Foreskin keratinocyte (primary cell): ENCODE measurements at places on chromosomes 1 and 21.

DNA sequence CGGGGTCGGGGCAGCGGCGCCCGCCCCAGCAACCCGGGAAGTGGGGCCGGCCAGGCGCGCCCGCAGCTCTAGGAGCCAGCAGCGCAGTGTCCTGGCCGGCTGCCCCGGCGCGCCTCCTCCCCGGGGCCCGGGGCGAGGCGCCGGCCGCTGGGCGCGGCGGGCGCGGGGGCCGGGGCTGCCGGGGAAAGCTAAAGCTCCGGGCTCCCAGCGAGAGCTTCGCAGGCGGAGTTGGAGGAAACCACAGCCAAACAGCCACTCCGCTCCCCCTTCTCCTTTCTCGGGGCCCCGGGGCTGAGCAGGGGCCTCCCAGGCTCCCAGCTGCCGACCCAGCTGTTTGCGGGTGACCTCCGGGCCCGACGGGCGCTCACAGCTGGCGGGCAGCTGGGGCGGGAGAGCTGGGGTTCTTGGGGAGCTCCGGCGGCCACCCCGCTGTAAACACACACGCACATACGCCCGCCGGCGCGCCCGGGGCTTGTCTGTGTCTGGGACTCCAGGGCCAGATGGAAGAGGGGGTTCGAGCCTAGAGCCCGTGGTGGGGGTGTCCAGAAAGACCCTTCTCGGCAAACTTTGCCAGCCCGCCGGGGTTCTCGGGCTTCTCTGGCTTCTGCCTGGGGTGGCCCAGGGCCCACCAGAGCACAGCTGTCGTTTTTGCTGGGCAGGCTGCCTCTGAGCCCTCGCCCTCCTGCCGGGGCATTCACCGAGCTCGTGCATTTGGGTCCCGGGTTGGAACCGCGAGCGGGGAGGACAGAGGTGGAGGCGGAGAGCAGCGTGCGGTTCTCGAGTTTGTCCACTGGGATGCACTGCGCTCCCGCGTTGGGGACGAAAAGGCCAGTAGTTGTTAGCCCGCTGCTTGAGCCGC lies 1.5 kb downstream of the AJAP1 start:
- DNase-seq = peak; percentile 76

DNA sequence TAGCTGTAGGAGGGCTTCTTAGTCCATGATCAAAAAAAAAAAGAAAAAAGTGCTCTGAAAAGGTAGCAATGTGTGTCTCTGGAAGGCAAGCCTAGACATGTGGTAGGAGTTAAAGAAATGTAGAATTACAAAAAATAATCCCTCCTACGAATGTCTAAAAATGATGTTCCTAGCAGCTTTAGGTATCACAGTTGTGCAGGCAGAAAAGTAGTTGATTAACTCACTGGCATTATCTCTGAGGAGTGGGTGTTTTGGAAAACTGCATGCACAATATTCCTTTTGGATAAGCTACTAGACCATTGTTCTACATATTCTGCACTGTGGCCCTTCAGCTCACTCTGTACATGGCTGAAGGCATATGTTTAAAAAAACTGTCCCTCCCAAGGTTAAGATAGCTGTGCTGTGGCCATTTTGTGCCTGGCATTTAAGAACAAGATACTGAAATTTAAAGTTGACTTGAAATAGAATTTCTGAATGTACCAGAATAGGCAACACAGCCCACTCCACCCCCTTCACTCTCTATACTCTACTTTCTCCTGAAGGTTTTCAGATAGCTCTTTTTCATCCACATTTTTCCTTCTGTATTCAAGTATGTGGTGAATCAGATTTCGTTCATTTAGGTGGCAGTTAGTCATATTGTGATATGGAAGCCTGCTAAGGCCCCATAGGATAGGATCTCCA lies 463.9 kb upstream of the LRRC7 start:
- peak; percentile 44 for DNase-seq

DNA sequence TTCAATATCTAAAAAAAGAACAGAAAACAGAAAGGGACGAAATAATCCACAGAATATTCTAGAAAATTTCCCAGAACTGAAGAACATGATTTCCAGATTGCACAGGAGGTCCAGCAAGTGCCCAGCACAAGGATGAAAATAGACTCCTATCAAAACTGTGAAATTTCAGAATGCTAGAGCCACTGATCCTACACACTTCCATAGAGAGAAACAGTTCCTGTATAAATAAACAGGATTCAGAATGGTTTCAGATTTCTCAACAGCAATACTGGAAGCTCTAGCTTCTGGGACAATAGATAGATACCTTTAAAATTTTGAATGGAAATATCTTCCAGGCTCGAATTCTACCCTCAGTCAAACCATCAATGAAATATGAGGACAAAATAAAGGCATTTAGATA lies 4.6 kb downstream of the TARBP1 start:
- DNase-seq = no peak

DNA sequence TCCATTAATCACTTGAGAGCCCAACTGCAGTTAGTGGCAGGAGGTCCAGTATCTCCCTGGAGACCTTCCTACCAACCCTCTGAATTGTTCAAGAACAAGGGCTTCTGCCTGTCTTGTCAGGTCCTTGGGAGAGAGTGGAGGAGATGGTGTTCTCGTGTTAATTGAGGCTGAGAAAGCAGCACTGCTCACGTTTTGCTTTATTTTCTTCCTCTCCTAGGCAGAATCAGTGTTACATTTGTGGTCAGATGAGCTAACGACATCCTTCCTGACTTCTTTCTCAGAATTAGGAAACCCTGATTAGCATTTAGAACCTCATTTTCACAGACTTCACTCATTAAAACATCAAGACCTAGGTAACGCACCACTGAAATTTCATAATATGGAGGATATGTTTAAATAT lies 26.4 kb upstream of the LRIG2 start:
- DNase-seq = no peak

DNA sequence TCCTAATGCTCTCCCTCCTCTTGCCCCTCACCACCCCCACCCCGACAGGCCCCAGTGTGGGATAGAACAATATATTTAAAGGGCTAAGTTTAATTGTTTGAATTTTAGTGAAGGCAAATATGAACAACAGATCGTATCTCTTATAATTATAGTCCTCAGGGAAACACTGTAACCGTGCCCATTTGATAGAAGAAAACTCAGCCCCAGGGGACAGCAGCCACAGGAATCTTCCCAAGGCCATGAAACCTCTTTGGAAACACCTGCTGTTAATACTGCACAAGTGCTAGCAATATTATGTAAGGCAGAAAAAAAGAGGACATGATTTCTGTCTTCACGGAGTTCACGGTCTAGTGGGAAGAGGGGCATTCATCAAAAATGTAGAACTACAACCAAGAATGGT lies 142.2 kb downstream of the URB2 start:
- DNase-seq = no peak

- no peak for DNase-seq
Measured at GRCh38 chr1:145730900-145731299, 11.6 kb downstream of the CD160 start.

- DNase-seq = peak; percentile 50
Measured at GRCh38 chr1:230031131-230031530, 35.9 kb upstream of the GALNT2 start.

DNA sequence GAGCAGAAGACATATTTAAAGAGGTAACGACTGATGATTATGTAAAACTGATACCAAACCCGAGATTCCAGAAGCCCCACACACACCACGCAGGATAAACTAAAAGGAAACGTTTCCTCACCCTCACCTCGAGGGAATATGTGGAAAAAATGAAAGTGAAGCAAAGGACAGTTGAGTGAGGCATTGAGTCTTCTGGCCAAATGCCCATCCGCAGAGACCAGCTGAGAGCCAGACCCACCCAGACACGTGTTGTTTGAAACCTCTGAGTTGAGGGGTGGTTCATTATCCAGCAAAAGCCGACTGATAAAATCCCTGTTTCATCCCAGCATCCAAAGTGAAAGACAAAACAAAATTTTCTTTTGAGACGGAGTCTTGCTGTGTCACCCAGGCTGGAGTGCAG lies 29.6 kb upstream of the PCBP3 start:
- no peak for DNase-seq

DNA sequence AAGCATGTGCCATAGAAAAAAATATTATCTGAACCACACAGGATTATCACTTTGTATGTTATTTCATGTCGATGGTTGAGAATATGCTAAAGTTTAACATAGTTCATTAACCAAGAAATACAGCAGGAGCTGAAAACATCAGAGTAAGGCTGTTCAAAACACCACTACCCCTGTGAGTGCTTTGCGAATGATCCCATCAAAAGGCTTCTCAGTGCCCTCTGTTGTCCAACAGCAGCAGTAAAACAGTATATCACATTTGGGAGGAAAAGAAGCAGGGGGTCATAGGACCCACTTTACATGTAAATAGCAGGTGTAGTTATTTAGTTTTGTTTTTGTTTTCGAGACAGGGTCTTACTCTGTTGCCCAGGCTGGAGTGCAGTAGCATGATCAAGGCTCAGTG lies 289.4 kb upstream of the FMN2 start:
- no peak for DNase-seq

- no peak for DNase-seq
Measured at GRCh38 chr1:190177555-190177954, 300.1 kb downstream of the BRINP3 start.

DNA sequence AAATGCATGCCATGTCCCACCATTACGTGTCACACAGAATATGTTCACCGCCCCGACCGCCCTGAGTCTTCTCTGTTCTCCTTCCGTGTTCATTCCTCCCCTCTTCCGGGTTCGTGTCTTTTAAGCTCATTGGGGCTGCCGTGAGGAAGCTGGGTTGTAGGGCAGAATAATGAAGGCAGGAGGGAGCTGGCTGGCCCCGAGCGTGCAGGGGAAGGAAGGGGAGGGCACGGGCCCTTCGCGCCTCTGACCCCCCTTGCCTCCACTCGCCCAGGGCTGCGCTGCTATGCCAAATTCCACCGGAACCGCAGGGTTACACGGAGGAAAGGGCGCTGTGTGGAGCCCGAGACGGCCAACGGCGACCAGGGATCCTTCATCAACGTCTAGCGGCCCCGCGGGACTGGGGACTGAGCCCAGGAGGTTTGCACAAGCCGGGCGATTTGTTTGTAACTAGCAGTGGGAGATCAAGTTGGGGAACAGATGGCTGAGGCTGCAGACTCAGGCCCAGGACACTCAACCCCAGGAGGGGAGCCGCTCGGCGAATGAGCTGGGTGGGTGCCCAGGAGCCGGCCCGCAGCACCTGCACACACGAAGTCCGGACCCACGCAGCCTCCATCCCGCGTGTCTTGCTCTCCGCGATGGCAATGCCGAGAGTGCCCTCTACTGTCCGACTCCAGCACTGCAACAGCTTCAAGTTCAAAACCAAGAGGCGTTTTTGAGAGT lies 16.5 kb upstream of the AGTRAP start:
- peak; percentile 22 for DNase-seq

GRCh38 chr1:51755437-51755836 lies 123.1 kb downstream of the NRDC start:
- DNase-seq = no peak

DNA sequence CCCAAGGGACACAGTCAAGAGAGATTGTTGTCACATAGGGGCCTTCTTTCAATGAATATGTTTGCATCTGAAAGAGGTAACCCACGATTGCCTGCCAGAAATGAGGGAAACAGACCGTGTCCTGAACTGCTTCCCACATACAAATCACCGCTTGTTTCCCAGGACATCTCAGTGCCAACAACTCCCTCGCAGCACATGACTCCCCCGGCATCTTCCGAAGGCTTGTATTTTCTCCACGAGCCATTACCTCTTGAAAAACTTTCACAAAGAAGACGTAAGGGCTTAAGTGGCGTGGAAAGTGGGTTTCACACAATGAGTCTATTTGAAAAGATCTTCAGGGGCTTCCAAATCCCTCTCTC lies 31.6 kb upstream of the PDE9A start:
- DNase-seq = no peak

DNA sequence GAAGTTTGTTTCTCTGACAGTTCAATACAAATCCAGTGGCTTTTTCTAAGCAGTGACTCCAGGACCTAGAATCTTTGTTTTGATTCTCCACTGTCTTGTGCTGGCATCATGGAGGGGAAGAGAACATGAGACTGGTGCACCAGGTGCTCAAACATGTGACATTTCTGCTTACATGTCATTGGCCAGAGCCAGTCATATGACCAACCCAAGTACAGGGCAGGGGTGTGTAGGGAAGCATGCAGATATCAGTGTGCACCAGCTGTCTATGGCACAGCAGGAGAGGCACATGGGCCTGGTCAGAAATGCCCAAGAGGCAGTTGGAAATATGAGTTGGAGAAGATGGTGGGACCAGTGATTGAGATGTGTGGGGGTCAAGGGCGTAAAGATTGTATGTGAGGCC lies 297.0 kb downstream of the HHAT start:
- no peak for DNase-seq

- DNase-seq = no peak
Measured at GRCh38 chr21:35900539-35900938, 159.8 kb downstream of the SETD4 start.

- DNase-seq = no peak
Measured at GRCh38 chr21:41943851-41944250, 10.0 kb downstream of the C2CD2 start.

DNA sequence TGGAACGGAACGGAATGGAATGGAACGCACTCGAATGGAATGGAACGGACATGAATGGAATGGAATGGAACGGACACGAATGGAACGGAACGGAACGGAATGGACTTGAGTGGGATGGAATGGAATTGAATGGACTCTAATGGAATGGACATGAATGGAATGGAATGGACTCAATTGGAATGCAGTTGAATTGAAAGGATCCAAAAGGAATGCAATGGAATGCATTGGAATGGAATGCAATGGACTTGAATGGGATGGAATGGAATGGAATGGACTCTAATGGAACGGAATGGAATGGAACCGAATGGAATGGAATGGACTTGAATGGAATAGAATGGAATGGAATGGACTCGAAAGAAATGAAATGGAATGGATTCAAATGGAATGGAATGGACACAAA lies 102.4 kb upstream of the OR4F16 start:
- DNase-seq = no peak

- no peak for DNase-seq
Measured at GRCh38 chr1:25973610-25974321, 24.1 kb downstream of the PAFAH2 start.

DNA sequence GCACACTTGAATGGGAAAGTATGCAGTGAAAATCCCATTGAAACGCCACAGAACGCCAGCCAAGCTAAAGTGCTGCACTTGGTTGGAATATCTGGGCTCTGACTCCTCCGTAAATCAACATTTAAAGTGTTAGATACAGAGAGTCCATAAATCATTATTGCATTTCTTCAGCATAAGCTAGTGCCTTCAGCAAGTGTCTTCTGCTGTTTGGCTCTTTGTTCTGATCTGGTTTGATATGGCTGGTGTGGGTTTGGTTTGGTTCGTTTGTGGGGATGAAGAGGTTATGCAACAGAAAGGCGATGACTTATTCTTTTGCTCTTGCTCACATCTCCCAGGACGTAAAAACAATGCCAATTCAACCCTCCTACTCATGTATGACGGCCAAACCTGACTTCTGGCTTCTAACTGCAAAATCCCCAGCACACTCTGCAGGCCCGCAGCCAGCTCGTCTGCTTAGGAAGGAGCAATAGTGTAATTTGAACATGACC lies 121.8 kb upstream of the ERG start:
- peak; percentile 58 for DNase-seq

GRCh38 chr1:108106775-108107174 lies 93.4 kb downstream of the SLC25A24 start:
- no peak for DNase-seq
